HFF-Myc (cell line): ENCODE measurements at places on chromosomes 3 and 15.

GRCh38 chr3:45116350-45116749 lies 29.8 kb downstream of the CDCP1 start:
- DNase-seq, result no peak

DNA sequence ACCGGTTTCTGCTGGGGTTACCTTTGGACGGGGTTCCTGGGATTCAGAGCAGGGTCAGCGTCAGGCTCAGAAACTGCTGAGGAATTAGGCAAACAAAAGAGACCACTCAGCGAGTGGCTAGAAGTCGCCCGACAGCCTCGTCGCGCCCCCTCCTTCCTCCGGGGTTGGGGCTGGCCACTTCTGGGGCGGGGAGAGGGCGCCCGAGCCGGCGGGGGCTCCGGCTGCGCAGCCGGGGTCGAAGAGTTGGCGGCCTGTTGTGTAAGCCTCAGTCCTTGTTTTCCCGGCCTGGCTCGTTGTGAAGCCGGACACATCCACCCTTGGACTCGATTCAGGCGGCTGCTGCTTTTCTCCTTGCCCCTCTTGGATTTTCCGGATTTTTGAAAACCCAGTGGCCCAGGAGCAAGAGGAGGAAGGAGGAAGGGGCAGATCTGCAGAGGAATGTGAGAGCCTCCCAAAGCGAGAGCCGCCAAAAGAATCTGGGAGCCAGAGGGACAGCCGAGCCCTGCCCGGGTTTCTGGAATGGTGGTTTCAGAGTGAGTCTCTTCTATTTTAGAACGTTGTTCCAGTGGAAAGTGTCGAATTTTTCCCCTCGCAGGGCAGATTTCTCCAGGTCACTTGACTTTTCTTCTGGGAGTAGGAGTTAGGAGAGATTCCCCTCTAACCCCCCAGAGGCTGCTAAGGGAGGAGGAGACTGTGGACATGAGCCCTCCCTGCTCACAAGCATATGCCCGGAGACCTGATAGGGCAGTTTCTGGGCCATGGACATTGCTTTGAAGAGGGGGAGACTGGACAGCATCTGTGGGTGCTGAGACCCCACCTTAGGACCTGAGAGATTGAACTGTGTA lies 666 bp downstream of the SNX33 start:
- DNase-seq, result no peak

DNA sequence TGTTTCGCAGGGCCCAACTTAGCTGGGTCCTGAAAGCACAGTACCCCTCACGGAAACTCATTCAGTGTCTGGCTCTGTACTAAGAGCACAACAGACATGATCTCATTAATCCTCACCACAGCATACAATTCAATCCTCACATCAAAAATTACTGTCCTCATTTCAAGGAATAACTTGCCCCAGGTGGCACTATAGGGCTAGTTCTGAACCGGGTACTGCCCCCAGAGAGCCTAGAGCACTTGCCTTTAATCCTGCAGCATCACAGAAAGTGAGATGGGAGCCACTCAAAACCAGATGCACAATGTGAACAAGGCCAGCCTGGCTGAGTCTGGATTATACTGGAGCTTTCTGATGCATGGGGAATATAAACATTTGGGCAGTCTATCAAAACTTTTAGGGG lies 122.6 kb downstream of the OSBPL10 start:
- no peak for DNase-seq

- DNase-seq, result no peak
Observed at GRCh38 chr3:194424373-194424772, 25.3 kb upstream of the GP5 start.

DNA sequence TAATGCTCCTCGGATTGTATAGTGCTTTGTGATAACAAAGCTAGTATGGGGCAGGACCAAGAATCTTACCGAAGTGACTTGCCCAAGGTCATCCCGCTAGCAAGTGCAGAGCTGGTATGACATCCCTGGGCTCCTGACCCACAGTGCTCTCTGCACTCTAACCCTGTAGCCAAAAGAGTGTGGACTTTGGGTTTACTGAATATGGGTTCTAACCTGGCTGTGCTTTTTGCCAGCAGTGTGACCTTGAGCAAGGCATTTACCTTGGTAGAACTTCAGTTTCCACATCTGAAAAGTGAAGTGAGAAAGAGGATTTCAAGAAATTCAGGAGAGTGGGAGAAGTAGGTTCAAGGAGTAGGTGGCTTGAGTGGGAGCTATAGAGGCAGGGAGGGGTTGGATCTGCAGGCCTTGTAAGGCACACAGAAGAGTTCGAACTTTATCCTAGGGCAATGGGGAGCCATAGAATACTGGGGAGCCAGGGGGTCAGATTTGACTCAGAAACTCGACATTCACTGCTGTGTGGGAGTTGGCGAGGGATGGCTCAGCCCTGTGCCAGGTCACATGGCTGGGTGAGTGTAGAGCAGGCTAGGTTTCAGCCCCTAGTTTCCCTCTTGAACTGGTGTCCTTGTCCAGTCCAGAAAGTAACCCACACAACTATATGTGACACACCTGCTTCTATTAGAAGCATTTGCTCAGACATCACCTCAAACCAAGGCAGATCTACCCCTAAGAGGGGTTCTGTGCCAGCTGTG lies 91.9 kb downstream of the RPLP1 start:
- DNase-seq, result no peak

- no peak for DNase-seq
Observed at GRCh38 chr15:49471733-49472132, 48.7 kb downstream of the FGF7 start.

GRCh38 chr3:24363242-24363641 lies 131.4 kb downstream of the THRB start:
- DNase-seq, result no peak

DNA sequence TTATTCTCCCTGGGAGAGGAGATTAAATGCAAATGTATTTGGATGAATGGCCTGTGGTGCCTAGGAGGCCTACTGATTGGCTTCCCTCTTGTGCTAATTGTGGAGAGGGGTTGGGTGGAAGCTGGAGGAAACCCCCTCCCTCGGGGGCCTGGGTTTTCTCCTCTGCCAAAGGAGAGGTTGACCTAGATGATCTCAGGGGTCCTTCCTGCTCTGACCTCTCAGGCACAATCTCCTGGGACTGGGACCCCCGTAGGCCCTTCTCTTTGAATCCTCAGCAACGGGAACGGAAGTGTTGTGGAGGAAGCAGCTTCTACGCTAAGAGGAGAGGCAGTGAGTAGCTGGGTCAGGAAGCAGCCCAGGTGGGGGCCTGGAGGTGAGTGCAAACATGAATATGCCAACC lies 40.5 kb upstream of the MAGEF1 start:
- no peak for DNase-seq

GRCh38 chr15:60740787-60741354 lies 261.9 kb upstream of the ICE2 start:
- DNase-seq, result no peak

DNA sequence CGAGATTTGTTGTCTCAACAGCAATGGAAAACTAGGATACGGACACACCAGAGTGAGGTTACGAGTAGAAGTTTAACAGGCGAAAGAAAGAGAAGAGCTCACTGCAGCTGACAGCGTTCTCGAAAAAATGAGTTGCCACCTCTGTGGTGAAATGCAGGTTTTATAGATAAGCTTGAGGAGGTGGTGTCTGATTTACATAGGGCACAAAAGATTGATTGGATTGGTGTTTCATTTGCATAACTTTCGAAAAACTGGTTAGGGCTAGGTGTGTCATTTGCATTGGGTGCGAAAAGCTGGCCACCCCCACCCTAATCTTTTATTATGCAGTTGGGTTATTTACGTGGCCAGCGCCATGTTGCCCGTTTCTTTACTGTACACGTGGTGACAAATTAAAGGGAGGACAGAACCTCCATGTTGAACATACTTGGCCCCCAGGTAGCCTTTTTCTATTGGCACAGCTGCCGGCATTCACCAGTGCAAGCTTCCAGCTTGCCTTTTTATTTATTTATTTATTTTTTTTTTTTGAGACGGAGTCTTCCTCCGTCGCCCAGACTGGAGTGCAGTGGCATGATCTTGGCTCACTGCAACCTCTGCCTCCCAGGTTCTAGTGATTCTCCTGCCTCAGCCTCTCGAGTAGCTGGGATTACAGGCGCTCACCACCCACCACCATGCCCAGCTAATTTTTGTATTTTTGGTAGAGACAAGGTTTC lies 8.3 kb downstream of the IFT122 start:
- DNase-seq, result no peak

DNA sequence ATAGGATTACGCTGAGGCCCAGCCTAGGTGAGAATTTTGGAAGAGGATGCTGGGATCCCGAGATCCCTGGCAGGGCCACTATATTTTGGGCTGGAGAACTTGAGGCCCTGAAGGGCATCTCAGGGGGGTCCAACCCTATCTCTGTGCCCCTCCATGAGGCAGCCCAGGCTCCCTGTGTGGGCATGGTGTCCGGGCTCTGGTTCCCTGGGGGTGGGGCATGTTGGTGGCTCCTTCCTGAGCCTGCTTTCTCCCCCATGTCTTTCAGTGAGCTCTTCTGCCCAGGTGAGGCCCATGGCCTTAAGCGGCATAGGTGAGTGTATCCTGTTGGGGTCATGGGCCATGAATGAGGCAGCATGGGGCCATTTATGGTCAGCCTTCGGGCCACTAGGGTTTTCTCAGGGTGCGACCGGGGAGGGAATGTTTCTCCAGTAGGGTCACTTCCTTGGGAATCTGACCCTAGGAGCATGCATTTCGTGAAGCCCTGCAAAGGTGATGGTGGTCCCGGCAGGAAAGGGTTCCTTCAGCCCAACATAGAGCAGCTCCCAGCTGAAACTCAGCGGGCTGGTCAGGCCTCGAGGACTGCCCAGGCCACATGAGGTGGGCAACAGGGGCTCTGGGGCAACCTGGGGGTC lies 191.3 kb downstream of the UBE3A start:
- DNase-seq, result no peak

DNA sequence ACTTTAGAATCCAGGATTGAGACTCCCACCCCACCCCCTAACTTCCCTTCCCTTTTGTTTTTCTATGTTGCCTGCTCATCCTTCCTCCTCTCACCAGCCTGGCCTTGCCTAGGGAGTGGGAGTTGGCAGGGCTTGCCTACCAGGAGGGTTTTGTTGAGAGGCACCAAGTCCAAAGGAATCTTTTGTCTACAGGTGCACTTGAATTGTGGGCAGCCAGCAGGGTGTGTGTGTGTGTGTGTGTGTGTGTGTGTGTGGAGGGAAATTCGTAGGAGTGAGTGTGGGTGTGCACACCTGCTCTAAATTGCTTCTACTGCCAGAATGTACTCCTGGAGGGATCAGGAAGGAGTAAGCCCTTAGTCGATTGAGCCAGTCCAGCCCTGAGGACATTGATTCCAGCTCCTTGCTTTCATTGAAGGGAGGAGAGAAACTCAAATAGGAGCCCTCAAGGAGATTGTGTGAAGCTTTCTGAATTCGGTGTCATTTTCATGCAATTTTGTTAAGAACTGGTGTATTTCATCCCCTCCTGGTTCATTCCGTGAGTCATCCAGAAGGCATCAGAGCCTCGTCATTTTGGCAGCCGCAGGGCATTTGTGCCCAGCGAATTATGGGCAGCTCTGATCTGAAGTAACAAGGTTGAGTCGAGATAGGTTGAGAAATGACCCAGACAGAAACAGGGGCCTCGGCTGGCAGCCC lies 112.1 kb downstream of the SLCO3A1 start:
- no peak for DNase-seq

DNA sequence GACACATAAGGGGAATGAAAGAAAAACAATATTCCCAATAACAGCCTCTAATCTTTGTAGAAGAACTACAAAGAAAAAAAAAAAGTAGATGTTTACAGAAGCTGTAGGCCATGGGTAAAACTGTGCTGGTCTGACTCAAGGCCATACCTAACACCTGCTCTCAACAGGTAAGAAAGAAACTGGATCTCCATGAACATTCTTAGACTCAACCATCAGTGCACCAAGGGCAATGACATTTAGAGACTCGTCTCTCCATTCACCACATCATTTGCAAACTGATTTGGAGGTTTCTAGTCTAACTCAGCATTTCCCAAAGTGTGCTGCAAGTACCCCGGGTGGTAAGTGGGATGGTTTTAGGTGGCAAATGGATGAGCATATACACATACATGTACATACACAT lies 164.2 kb downstream of the FOXP1 start:
- no peak for DNase-seq

- no peak for DNase-seq
Observed at GRCh38 chr3:186235554-186235953, 126.5 kb downstream of the DGKG start.

DNA sequence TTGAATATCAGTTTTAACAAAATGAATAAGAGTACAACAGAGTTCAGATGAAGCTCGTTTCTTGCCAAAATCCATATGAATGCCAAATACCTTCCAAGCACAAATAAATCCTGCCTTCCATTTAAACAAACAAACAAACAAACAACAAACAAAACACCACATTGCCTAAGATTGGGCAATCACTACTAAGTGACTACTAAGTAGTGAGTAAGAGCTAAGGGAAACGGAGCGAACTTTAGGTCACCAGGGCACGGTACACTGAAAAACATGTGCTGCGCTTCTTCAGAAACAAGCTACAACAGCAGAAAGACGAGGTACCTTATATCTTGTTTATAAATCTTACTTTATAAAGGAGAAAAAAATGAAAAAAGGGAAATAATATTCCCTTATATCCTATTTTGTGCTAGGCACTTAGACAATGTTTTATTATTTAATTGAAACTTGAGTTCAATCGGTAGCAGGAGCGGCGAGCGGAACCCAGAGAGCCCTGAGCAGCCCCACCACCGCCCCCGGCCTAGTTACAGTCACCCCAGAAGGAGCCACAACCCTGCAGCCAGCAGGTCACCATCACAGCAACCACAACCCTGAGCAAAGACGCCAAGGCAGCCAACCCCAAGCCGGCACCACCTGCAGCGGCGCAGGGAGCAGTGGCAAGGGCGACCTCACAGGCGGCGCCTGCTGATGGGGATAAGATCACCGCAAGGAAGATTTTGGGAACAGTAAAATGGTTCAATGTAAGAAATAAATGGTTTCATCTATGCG lies 216.9 kb downstream of the ZBTB20 start:
- DNase-seq, result no peak

DNA sequence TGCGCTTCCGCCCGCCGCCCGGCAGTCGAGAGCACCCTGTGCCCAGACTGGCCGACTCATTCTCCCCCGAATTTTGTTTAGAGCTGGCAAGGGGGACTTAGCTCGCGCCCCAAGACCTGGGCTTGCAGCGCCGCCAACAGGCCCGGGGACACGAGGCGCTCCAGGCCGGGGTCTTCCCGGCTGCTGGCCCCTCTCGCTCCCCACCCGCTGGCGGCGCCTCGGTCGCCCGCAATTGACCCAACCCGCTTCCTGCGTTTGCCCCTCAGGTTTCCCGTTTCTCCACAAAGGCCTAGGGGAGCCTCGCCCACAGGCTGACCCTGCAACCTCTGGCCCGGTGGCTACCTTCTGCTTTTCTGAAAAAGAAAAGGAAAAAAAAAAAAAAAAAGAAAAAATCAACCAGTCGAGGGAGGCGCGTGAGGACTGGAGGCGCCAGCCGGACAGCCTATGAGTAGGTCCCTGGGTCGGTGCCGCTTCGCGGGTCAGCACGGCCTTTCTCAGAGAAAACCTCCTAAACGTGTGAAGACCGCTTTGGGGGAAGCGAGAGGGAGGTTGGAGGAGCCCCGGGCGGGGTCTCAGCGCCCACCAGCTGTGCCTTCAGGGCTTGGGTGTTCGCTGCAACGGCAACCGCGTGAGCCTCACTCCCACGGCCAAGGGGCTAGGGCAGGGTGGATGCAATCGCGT lies 7.2 kb downstream of the FOXL2 start:
- no peak for DNase-seq
